ENCODE measurements at places on chromosomes 4 and X.

GRCh38 chrX:44435047-44435446, 91.6 kb upstream of the EFHC2 start:
- no peaks in the 10 kb centered on the region for H3K4me1 ChIP-seq
- no peaks in the 10 kb centered on the region for H3K36me3 ChIP-seq
- DNase-seq = no peak
- H3K27ac ChIP-seq = no peak overlapping the region
- H3K4me3 ChIP-seq = no peak overlapping the region
- H3K27me3 ChIP-seq = no peaks in the 10 kb centered on the region

DNA sequence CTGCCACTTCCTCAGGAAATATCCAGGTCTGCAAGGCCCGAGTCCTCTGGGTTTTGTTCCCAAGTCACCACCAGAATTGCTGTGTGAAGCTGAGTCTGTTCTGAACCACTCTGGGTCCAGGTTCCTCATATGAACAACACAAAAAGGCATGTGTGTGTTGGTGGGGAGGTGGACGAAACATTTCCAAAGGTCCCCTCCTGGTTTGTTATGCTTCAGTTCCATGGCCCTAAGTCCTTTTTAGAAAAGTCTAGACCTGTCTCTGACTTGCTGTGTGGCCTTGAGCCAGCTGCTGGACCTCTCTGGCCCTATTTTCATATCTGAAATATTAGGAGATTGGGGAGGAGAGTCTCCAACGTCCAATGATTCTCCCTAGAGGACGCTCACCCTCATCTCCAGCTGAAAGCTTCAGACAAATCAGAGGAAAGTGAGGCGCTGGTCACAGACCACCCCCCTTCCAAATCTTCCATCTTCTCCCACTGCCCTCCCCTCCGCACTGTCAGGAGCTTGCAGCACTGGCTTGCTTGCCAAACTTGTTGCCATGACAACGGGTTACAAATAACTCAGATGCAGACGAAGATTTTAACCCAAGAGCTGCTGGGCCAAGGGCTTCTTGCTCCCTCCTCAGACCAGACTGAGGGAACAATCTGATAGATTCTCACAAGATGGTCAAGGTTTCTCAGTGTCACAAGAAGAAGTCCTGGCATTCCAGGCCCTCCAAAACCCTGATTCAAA, 64.5 kb downstream of the SMC1A start:
- no peak overlapping the region for H3K27ac ChIP-seq
- no peaks in the 10 kb centered on the region for H3K4me1 ChIP-seq
- H3K27me3 ChIP-seq = no peaks in the 10 kb centered on the region
- H3K36me3 ChIP-seq = no peaks in the 10 kb centered on the region

DNA sequence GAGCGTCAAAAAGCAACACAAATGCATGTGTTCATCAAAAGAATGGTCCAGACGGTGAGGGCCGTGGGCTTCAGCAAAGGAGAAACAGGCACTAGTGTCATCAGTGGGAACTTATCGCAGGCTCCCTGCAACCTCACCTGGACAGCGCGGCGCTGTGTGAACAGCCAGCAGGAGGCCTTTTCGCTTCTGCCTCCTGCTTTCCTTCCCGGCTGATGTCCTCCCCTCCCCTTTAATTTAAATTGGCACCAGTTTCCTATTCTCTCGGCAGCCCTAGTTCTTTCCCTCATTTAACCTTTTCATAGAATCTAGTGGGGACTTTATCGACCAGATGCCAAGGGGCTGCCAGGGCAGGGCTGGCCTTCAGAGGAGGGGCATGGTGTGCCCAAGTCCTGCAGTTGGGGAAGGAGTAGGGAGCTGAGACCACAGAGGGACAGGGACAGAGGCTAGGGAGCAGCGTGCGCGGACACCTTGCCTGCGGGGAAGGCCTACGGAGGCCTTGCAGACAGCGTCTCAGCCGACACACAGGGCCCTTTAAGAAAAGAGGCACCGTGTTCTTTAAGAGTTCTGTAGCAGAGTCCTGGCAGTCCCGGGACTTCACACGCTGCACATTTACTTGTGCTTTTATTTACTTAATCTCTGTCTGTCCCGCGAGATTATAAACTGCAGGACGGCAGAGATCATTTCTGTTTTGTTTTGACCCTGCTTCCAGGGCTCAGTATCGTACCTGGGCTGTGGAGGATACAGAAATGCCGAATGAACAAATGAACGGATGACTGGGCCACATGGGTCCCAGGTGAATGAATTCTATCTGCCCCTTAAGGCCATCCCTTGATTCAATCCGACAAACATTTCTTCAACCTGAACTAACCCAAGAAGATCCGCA, 8.4 kb upstream of the SORBS2 start:
- H3K27ac ChIP-seq = no peak overlapping the region
- H3K4me1 ChIP-seq = no peaks in the 10 kb centered on the region
- no peak for DNase-seq
- H3K27me3 ChIP-seq = no peaks in the 10 kb centered on the region
- H3K36me3 ChIP-seq = no peaks in the 10 kb centered on the region

GRCh38 chr4:114811564-114812301, 213.1 kb downstream of the UGT8 start:
- H3K27me3 ChIP-seq = no peaks in the 10 kb centered on the region
- no peaks in the 10 kb centered on the region for H3K36me3 ChIP-seq
- H3K27ac ChIP-seq = no peak overlapping the region
- DNase-seq = no peak
- H3K4me1 ChIP-seq = no peaks in the 10 kb centered on the region

DNA sequence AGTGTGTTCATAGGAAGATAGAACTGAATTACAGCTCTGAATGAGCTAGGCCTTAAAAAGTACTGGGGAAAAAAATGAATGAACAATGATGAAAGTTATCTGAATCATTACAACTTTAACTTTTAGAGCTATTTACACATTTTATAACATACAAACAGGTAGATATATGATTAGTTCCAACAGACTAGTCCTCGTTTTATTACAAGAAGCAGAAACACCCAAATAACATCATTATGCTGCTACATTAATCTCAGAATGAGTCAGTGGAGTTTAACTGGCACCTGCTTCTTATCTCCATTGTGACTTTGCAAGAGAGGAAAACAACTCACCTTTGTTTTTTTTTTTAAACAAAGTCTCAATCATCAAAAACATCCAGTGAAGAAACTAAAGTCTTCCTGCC, 15.2 kb downstream of the ATP8A1 start:
- no peak for DNase-seq
- peaks cover 30% of the 10 kb centered on the region for H3K4me1 ChIP-seq
- no peaks in the 10 kb centered on the region for H3K36me3 ChIP-seq
- H3K27ac ChIP-seq = no peak overlapping the region
- H3K4me3 ChIP-seq = no peak overlapping the region

GRCh38 chr4:181308476-181309312, 934.5 kb upstream of the TENM3 start:
- DNase-seq = no peak
- H3K27me3 ChIP-seq = no peaks in the 10 kb centered on the region
- no peaks in the 10 kb centered on the region for H3K4me1 ChIP-seq
- H3K4me3 ChIP-seq = no peak overlapping the region
- no peaks in the 10 kb centered on the region for H3K36me3 ChIP-seq

DNA sequence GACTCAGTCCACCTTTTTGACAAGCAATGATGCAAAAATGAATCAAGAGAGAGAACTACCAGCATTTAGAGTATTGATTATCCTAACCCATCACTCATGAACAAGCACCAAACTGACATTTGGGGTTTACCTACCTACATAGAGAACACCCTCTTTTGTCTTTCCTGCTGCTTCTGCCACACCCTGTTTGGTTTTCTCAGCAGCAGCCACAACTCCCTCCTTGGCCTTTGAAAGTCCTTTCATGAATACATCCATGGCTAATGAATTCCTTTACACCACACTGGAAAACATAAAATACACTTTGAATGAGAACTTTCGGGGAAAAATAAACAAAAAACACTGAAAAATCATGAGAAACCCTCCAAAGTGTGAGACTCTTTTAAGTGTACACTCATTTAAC, 1.5 kb downstream of the SNCA start:
- no peak overlapping the region for H3K27ac ChIP-seq
- no peak overlapping the region for H3K4me3 ChIP-seq
- DNase-seq = no peak
- H3K4me1 ChIP-seq = peaks cover 18% of the 10 kb centered on the region
- H3K27me3 ChIP-seq = peaks cover 8% of the 10 kb centered on the region

DNA sequence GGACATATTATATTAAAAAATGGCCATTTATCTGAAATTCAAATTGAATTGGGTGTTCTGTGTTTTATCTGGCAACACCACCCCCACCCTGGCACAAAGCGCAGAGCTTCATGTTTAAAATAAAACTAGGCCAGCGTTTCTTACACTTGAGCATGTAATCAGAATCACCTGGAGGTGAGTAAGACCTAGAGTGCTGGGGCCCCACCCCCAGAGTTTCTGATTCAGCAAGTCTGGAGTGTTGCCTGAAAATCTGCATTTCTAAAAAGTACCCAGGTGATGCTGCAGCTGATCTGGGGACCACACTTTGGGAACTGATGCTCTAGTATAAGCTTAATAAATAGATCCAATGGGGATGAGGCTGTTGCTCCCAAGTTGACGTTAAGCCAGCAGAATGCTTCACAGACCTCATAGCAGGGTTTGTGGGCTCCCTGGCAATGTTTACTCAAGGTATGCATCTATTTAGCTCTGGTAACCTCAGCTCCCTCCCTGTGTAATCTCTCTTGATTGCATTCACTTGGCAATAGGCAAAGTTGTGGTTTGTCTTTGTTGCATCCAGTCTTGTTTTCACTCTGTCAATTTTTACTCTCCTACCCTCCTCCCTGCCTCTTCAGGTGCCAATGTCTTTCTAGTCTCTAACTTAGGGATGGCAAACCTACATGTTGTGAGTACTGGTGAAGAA, 99.8 kb upstream of the TEX13D start:
- no peak for DNase-seq
- H3K4me1 ChIP-seq = peaks cover 5% of the 10 kb centered on the region
- H3K27me3 ChIP-seq = no peaks in the 10 kb centered on the region
- no peak overlapping the region for H3K4me3 ChIP-seq
- H3K27ac ChIP-seq = no peak overlapping the region
- no peaks in the 10 kb centered on the region for H3K36me3 ChIP-seq

GRCh38 chr4:73816814-73817213, 19.7 kb upstream of the CXCL6 start:
- peaks cover 11% of the 10 kb centered on the region for H3K4me1 ChIP-seq
- H3K27ac ChIP-seq = no peak overlapping the region
- no peak for DNase-seq
- H3K27me3 ChIP-seq = no peaks in the 10 kb centered on the region

- no peaks in the 10 kb centered on the region for H3K4me1 ChIP-seq
- no peak overlapping the region for H3K27ac ChIP-seq
- H3K4me3 ChIP-seq = no peak overlapping the region
These were observed 19.0 kb downstream of the MMRN1 start for GRCh38 chr4:89913623-89914022.

DNA sequence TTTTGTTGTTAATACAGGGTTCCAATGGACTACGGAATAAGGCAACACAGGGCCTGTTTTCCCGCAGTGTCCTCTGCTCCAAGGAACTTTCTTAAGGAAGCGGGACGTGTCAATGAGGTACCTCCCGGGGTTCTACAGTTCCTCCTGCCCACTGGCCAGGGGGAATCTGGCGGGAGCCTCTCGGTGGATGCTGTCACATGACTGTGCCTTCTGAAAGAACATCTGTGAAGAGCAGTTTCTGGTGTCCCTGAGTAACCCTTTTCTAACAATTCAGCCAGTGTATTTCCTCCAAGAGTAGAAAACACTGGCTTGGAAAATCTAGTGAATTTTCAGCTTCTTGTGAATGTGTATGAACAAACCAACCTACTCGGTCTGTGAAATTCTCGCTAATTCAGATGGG, 32.7 kb downstream of the MFAP3L start:
- H3K4me1 ChIP-seq = no peaks in the 10 kb centered on the region
- no peak for DNase-seq
- H3K27me3 ChIP-seq = no peaks in the 10 kb centered on the region

DNA sequence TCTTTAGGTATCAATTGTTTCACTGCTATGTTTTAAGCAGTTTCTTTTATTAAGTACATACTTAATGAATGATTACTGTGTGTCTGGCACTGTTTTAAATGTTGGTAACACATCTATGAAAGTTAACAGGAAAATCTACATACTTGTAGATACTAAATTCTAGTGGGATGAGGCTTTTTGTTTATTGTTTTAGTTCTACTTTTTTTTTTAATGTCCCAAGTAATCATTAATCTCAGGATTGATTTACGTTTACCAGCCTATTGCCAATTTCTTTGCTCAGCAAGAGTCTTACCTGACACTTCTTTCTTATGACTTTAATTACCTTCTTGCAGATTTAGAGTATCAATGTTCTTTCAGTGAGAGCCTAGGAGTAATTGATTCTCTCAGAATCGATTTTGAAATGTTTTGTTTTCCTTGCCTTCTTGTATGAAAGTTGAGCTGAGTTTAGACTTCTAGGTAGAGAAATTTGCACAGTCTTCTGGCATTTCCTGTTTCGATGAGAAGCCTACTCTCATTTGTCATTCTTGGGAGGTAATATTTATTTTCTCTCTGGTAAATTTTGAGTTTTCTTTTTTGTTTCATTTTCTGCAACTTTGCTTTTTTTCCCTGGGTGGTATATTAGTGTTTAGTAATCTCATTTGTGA, 235.2 kb upstream of the ANKRD50 start:
- H3K27me3 ChIP-seq = no peaks in the 10 kb centered on the region
- H3K4me3 ChIP-seq = no peak overlapping the region
- no peak for DNase-seq

GRCh38 chr4:138311771-138312535, 69.8 kb upstream of the SLC7A11 start:
- no peak overlapping the region for H3K4me3 ChIP-seq
- no peak overlapping the region for H3K27ac ChIP-seq
- H3K36me3 ChIP-seq = no peaks in the 10 kb centered on the region
- H3K27me3 ChIP-seq = no peaks in the 10 kb centered on the region

- no peak overlapping the region for H3K27ac ChIP-seq
- H3K4me3 ChIP-seq = no peak overlapping the region
- no peak for DNase-seq
- no peaks in the 10 kb centered on the region for H3K27me3 ChIP-seq
- no peaks in the 10 kb centered on the region for H3K4me1 ChIP-seq
- no peaks in the 10 kb centered on the region for H3K36me3 ChIP-seq
These were observed 6.0 kb upstream of the WDR13 start for GRCh38 chrX:48591255-48591791.

DNA sequence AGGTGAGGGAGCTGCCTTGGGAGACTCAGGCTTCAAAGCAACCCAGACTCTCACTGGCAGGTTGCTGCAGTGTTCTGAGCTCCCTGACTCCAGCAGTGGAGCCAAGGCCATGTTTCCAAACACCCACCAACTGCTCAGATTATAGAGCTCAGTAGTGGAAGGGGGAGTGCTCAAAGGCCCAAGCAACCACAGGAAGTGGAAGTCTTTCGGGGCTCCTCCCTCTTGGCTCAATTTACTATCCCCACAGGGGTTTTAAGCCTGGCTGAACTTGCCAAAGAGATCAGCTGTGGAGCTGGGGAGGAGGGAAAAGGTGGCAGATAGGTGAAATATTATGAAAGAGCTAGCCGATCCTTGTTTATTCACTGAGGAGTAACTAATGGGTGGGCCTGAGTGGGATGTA, 82.5 kb downstream of the HPRT1 start:
- DNase-seq = no peak
- H3K4me1 ChIP-seq = peaks cover 3% of the 10 kb centered on the region
- peaks cover 5% of the 10 kb centered on the region for H3K36me3 ChIP-seq

GRCh38 chrX:14964500-14964899, 91.3 kb downstream of the MOSPD2 start:
- H3K4me3 ChIP-seq = no peak overlapping the region
- no peaks in the 10 kb centered on the region for H3K4me1 ChIP-seq
- no peaks in the 10 kb centered on the region for H3K27me3 ChIP-seq
- no peak for DNase-seq

- H3K27me3 ChIP-seq = peaks cover 19% of the 10 kb centered on the region
- no peak overlapping the region for H3K27ac ChIP-seq
- H3K36me3 ChIP-seq = no peaks in the 10 kb centered on the region
- no peak overlapping the region for H3K4me3 ChIP-seq
- no peak for DNase-seq
- peaks cover 6% of the 10 kb centered on the region for H3K4me1 ChIP-seq
These were observed 5.0 kb downstream of the HPSE start for GRCh38 chr4:83329521-83330110.

All from thymus (tissue), 14 donors.